NCI-H2081 (cell line): ENCODE measurements at places on chromosomes 2 and 18.

DNA sequence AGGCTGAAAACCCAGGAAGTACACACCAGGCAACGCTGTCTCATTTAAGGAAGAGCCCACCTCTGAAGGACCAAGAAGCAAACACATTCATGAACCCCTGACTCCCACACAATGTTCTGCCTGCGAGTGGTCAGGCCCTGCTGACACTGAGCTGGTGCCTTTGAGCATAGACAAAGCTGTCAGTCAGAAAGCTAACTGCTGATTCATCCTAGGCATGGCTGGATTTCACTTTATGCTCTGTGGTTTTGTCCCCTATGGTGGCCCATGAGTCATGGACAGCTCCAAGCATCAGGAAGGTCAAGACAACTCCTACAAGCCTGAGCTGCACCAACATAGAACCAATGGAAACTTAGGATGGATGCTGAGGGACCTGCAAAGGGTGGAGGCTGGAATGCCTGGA, 78.9 kb downstream of the UXS1 start:
- DNase-seq = no peak

DNA sequence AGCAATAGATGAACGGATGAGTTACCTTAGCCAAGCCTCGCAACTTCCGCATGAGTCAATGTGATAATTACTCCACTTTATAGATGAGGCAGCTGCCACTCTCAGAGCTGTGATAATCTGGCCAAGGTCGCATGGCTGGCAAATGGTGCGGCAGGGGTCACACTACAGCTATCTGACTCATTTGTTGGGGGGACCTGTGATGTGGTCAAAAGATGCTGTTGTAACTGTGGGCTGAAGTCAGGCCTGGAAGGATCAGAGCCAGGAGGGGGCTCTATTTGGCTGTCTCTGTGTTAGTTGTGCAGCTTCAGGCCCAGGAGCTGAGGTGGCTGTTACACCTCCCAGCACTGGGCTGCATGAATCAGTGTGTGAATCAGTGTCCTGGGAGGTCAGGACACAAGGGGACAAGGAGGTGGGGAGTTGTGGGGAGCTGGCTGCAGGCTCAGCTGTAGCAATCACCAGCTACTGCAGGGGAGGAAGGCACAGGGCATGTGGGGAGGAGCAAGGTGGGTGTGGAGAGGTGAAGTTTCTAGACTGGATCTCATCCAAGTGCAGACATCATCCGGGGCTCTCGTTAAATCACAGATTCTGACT, 33.1 kb downstream of the NGEF start:
- no peak for DNase-seq

DNA sequence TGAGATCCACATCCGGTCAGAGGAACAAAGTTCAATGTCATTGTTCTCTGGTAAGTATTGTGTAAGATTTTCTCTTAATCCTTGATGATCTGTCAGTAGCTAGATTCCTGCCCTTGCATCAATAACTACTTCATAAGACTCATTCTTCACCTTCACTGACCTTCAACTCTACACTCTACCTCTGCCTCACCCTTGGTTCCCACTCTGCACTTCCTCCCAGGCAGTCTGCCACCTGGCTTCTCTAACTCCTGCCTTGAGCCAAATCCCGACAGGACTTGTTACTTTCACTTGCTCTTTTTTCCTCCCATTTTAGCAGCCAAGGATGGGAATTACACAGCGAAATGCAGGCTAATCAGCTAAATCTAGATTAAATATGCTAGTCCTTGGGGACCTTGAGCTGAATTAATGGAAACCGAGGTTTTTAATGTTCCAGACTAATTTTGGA, 190.7 kb downstream of the DLGAP1 start:
- no peak for DNase-seq

DNA sequence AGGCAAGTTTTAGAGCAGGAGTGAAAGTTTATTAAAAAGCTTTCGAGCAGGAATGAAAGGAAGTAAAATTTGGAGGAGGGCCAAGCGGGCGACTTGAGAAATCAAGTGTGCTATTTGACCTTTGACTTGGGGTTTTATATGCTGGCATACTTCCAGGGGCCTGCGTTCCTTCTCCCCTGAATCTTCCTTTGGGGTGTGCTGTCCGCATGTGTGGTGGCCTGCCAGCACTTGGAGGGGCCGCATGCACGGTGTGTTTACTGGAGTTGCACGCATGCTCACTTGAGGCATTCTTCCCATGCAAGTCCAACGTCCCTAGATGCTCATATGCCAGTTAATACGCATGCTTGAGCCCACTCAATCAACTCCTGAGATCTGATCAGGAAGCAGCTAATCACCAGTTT, 78.3 kb upstream of the MAP4K4 start:
- no peak for DNase-seq

- no peak for DNase-seq
These were observed 11.5 kb downstream of the SPRED2 start for GRCh38 chr2:65420712-65421431.

- no peak for DNase-seq
These were observed 279.8 kb downstream of the PTGR3 start for GRCh38 chr18:74929110-74929509.

DNA sequence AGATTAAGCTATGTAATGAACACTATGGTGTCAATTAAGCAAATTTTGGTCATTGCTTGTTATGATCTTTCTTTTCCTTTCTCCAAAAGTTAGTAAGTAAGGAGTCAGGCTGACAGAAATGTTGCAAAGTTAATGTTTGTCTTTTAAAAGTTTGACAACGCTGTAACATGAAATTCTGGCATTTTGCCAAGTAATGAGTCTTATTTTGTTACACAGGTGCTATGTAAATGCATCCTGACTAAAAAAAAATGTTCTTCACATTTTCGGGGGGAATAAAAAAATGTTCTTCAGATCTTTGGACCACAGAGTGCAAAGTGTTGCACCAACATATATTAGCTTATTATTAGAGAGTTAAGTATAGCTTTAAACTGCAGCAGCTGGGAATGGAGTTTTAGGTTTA, 54.8 kb upstream of the PROKR1 start:
- no peak for DNase-seq

GRCh38 chr2:68594674-68595492, 48.5 kb upstream of the PROKR1 start:
- DNase-seq = peak; percentile 8

- DNase-seq = no peak
These were observed 160.0 kb upstream of the GCFC2 start for GRCh38 chr2:75870651-75871137.

DNA sequence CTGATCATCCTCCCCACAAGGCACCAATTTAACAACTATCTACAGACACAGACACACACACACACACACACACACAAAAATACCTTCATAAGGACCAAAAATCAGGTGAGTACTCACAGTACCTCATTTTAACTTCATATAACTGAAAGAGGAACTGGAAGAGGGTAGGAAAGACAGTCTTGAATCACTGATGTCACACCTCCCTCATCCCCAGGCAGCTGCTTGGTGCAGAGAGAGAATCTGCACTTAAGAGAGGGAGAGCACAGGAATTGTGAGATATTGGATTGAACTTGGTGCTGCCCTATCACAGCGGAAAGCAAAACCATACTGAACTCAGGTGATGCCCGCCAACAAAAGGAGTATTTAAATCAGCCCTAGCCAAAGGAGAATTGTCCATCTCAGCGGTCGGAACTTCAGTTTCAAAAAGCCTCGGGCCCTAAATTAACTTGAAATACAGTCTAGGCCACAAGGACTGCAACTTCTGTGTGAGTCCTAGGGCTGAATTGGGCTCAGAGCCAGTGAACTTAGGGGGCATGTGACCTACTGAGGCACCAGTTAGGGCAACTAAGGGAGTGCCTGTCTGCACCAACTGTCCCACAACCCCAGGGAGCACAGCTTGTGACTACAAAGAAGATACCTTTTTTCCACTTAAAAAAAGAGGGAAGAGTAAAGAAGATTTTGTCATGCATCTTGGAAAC, 211.1 kb downstream of the LRATD1 start:
- no peak for DNase-seq

DNA sequence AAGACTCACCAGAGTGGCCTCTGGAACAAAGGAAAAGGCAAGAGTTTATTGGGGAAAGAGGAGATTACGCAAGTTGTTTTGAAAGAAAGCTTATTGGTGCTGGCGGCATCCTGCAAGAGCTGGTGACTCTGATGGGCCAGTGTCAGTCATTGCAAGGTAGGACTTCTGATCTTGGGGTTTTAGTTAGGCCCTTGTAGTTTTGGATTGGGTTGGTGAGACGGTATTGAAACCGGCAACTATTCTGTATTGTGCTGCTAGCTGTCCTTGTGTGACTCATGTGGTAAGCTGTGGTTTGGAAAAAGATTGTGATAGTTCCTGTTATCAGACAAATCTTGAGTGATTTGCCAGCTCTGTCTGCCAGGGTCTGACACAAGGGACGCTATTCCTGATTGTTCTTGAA, 159.1 kb upstream of the PIEZO2 start:
- no peak for DNase-seq

- no peak for DNase-seq
These were observed 40.4 kb upstream of the MTIF2 start for GRCh38 chr2:55309446-55309845.

- DNase-seq = no peak
These were observed 334.6 kb upstream of the LYPD1 start for GRCh38 chr2:133004623-133005022.

GRCh38 chr2:12169721-12170120, 423.3 kb downstream of the LPIN1 start:
- no peak for DNase-seq
